ENCODE measurements at places on chromosomes 5 and 9.

DNA sequence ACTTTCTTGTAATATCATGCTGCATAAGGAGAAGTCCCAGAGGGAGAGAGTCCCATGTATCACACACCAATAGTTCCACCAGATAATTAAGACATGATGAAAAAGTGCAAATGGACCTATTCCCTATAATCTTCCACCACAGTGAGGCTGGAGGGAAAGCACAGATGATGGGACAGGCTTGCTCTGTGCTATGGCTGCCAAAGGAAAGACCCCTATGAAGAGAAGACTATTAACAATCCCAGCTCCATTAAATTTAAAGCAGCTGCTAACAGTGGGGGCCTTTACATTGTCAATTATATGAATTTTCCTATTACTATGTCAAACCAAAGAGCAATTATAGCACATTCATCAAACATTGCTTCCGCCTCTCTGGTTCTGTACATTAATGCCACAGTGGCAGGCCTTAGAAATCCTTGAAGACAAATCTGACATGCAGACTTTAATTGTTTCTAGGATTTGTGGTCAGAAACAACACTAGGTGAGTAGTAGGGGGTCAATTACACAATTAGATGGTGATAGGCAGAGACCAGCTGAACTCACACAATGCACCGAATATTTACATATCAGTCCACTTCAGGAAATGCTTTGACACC lies 551.3 kb downstream of the TLE1 start:
- peak; percentile 7 for DNase-seq

DNA sequence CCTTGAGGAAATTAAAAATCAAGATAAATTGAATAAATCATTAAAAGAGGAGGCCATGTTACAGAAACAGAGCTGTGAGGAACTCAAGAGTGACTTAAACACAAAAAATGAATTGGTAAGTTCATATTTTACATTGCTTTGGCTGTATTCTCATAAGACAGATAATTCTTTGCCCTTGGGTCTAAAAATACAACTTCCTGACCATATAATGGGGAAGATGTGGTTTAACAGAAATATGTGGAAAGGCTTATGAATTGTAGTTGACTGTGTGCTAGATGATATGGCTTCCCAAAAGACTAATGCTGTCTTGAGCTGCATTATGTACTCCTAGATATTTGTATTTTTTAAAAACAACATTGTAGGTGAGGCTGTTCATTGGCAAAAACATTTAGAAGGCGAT lies 33.1 kb downstream of the CNTRL start:
- DNase-seq: no peak

- no peak for DNase-seq
Measured at GRCh38 chr9:136198605-136199083, 6.3 kb downstream of the LHX3 start.

GRCh38 chr9:35285731-35286130 lies 123.9 kb downstream of the UNC13B start:
- DNase-seq: no peak

GRCh38 chr5:87413343-87413645 lies 564 bp upstream of the CCNH start:
- no peak for DNase-seq

GRCh38 chr5:16735101-16736060 lies 118.6 kb upstream of the RETREG1 start:
- DNase-seq: no peak

- no peak for DNase-seq
Measured at GRCh38 chr5:134647750-134648424, 698 bp upstream of the SEC24A start.

DNA sequence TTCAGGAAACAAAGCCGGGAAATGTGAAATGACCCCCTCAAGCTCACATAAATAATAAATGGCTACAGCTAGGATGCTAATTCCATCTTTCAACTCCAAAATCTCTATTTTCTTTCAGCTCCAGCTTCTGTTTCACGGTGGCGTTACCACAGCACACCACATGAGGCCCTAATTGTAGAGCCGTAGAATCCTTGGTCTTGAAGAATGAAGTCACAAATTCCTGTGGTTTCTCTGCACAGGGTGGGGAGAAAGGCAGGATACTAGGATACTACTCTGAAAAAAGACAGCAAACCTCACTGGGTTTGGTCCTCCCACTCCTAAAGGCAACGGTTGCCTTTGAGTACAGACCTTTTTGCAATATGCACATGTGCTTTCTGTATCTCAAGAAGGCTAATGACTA lies 13.9 kb upstream of the RARS1 start:
- DNase-seq: no peak

- DNase-seq: no peak
Measured at GRCh38 chr5:135238622-135239452, 160.2 kb downstream of the MACROH2A1 start.

GRCh38 chr5:98777295-98777694 lies 3.8 kb downstream of the RGMB start:
- no peak for DNase-seq

- no peak for DNase-seq
Measured at GRCh38 chr9:107751567-107752210, 262.1 kb upstream of the KLF4 start.

GRCh38 chr5:143064218-143064641 lies 294.1 kb downstream of the ARHGAP26 start:
- no peak for DNase-seq
